ENCODE measurements at places on chromosomes 12 and 14. TPM values are rescaled to one million over a fixed set of nuclear protein-coding genes. Genes with fewer than 3 reads are reported as not detected.

DPY19L2 gene
- 2.1 TPM for total RNA-seq

VRTN gene
- not detected for total RNA-seq

TSPAN11 gene
- 1.4 TPM for total RNA-seq

P2RX2 gene
- 1.2 TPM for total RNA-seq

- DNase-seq, result no peak
Measured at GRCh38 chr12:84856156-84856900, 56.3 kb downstream of the SLC6A15 start.

DNA sequence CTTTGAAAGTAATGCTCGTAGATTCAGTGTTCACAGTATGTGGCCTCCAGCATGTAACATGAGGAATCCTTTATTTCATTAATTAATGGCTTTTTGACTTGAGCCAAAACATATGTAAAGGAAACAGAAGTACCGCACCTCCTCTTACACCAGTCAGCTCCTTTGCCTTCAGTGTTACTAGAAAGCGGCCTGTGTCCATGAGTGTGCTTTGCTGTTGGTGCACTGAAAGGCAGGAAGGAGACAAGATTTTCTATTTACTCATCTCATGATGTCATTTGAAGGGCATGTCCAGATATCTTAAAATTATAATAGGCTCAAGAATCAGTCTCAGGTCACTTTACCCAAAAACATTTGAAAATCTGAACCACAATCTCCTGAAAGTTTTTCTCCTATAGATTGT is 9.9 kb upstream of the CCT2 start:
- no peak for DNase-seq

DNA sequence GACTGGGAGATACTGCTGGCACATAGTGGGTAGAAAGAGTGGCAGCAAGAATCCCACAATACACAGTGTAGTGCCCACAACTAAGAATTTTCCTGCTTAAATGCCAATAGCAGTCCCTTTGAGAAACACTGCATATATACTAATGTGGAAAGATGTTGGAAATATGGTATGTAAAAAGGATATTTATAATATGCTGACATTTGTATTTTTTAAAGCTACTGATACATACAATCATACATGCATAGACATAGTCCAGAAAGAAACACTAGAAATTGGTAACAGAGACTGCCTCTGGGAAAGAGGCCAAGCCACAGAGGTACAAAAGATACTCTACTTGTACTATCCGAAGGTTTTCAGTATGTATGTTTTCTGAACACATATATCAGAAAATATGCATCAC is 30.3 kb downstream of the TRIP11 start:
- no peak for DNase-seq

- no peak for DNase-seq
Measured at GRCh38 chr14:35292770-35293561, 784 bp downstream of the PSMA6 start.
